Glutamatergic neuron (in vitro differentiated cells): ENCODE measurements at places on chromosomes 5 and 9. TPM values are rescaled to one million over a fixed set of nuclear protein-coding genes. Genes with fewer than 3 reads are reported as not detected.

KIF20A gene
- total RNA-seq: 8.7 TPM

DNA sequence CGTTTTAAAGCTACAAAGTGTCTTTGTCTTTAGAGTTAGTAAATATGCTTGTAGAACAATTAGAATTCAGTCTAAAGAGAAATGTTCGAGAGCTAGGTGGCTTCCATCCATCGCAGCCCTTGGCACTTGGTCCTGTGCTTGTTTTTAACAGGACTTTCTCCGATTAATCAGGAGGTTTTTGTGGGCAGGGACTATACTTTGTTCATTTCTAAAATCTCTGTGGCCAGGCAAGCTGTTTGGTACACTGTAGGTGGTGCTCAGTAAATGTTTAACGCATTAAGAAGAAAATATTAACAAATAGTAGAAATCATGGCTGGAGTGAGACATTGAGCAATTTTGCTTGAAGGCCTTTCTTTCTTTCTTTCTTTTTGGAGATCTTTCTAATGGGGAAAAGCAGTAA lies 20.8 kb downstream of the AGXT2 start:
- DNase-seq: no peak
- no peak overlapping the region for H3K27ac ChIP-seq
- H3K4me3 ChIP-seq: no peak overlapping the region
- no peaks in the 10 kb centered on the region for H3K27me3 ChIP-seq
- H3K36me3 ChIP-seq: no peaks in the 10 kb centered on the region

- H3K36me3 ChIP-seq: no peaks in the 10 kb centered on the region
- no peak for DNase-seq
- H3K27ac ChIP-seq: no peak overlapping the region
- no peaks in the 10 kb centered on the region for H3K4me1 ChIP-seq
- peaks cover 3% of the 10 kb centered on the region for H3K27me3 ChIP-seq
These were observed 432.1 kb upstream of the RGMB start for GRCh38 chr5:98341038-98342032.

- H3K4me1 ChIP-seq: no peaks in the 10 kb centered on the region
- H3K27ac ChIP-seq: no peak overlapping the region
- H3K27me3 ChIP-seq: no peaks in the 10 kb centered on the region
- DNase-seq: no peak
These were observed 42.8 kb upstream of the MAST4 start for GRCh38 chr5:66553368-66553912.

- H3K36me3 ChIP-seq: no peaks in the 10 kb centered on the region
- H3K27me3 ChIP-seq: peaks cover 1% of the 10 kb centered on the region
These were observed 1.0 kb upstream of the FAM13B start for GRCh38 chr5:138033907-138034306.

GRCh38 chr5:98891591-98891990 lies 37.2 kb downstream of the CHD1 start:
- H3K36me3 ChIP-seq: no peaks in the 10 kb centered on the region
- H3K4me3 ChIP-seq: no peak overlapping the region
- DNase-seq: no peak
- no peaks in the 10 kb centered on the region for H3K27me3 ChIP-seq
- no peaks in the 10 kb centered on the region for H3K4me1 ChIP-seq
